Activated T-helper 17 cell treated with anti-CD3 and anti-CD28 coated beads, Interleukin-2, amount 50 U/mL, for 72 hours (primary cell): ENCODE measurements at places on chromosomes 2 and 18. TPM values are rescaled to one million over a fixed set of nuclear protein-coding genes. Genes with fewer than 3 reads are reported as not detected.

Gene SLC4A5
- 4.4 TPM for total RNA-seq

Gene ST6GAL2
- total RNA-seq: not detected

GRCh38 chr2:200471324-200471848 is 38.5 kb downstream of the KCTD18 start:
- no peaks in the 10 kb centered on the region for H3K36me3 ChIP-seq
- ATAC-seq: peak; percentile 42
- H3K4me1 ChIP-seq: peaks cover 30% of the 10 kb centered on the region
- peak overlapping the region; percentile 4 for H3K27ac ChIP-seq

DNA sequence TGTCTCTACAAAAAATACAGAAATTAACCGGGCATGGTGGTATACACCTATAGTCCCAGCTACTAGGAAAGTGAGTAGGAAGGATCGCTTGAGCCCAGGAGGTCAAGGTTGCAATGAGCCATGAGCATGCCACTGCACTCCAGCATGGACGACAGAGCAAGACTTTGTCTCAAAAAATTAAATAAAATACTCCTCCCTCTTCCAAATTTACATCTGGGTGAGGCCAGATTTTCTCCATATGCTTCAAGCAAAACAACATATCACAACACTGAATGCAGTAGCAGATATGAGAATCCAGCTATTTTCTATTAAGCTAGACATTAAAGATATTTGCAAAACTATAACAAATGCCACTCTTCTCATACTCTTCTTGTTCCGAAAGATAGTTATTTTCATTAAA is 20.9 kb downstream of the MEMO1 start:
- ATAC-seq: no peak
- H3K27ac ChIP-seq: no peak overlapping the region
- H3K4me1 ChIP-seq: peaks cover 15% of the 10 kb centered on the region
- H3K27me3 ChIP-seq: no peaks in the 10 kb centered on the region
- H3K4me3 ChIP-seq: no peak overlapping the region

Gene COX5B
- total RNA-seq: 218 TPM

Gene SCN9A
- total RNA-seq: not detected
